ENCODE measurements at places on chromosomes 6 and 20.

GRCh38 chr6:168778201-168778600, 337.2 kb downstream of the SMOC2 start:
- no peak for DNase-seq

- no peak for DNase-seq
These were observed 391.2 kb upstream of the MAP3K7 start for GRCh38 chr6:90978046-90978445.

- no peak for DNase-seq
These were observed 92.5 kb downstream of the SESN1 start for GRCh38 chr6:109002051-109002697.

- DNase-seq, result peak; percentile 76
These were observed 16.5 kb downstream of the ACTR5 start for GRCh38 chr20:38764567-38765318.

DNA sequence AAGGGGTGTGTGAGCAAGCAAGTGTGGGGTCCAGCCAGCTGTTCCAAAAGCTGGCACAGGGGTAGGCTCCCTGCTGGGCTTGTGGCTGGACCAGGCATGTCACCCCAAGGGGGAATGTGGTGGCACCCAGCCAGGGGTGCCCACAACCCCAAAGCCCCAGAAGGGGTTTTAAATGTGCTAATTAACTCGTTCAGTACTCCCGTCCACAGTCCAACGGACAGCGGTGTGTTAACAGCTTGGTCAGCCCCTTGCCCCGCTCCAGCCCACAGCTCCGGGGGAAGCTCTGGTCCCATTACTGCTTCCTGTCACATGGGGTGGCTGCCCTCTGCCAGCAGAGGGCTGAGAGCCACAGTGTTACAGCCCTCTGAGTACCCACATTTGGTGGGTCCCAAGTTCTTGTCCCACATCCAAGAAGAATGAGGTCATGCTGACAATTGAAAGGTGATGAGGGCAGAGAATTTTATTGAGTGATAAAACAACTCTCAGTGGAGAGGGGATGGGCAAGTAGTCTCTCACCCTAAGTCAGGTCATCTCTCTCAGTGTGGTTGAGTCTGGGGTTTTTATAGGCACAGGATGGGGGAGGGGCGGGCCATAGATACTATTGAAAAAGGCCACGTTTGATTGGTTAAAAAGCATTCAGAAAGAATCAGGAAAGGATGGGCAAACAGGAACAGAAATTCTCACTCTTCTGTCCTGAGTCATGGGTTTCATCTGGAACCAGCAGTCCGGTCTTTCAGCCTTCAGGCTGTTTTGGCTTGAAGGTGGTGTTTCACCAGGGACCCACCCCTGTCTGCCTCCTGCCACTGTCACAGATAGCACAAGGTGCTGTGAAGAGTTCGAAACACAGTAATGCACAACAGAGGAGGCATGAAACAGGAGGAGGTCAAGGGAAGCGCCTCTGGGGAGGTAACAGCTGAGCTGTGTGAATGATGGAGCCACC, 238.5 kb downstream of the NFATC2 start:
- DNase-seq, result no peak

DNA sequence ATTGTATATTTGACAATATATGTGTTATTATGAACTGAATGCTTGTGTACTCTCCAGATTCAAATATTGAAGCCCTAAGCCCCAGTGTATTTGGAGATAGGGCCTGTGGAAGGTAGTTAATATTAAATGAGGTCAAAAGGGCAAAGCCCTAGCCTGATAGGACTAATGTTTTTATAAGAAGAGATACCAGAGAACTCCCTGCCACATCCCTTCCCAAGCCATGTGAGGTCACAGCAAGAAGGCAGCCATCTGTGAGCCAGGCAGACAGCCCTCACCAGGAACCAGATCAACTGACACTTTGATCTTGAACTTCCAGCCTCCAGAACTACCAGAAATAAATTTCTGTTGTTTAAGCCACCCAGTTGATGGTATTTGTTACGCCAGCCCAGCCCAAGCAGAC, 36.4 kb upstream of the FBXL4 start:
- DNase-seq, result no peak

GRCh38 chr6:2658788-2659187, 91.9 kb downstream of the MYLK4 start:
- peak; percentile 62 for DNase-seq

DNA sequence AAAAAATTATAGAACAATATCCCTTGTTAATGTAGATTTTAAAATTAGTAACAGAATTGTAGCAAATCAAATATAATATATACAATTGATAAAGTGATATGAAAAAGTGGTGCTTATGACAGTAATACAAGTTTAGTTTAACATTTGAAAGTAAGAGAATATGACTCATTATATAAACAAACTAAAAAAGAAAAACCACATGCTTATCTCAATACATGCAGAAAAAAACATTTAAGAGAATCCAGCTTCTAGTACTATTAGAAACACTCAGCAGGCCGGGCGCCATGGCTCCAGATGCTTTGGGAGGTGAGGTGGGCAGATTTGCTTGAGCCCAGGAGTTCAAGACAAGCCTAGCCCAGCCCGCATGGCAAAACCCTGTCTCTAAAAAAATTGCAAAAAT, 60.7 kb upstream of the LAMA2 start:
- no peak for DNase-seq

- DNase-seq, result no peak
These were observed 105.1 kb downstream of the MKKS start for GRCh38 chr20:10328897-10329255.

- peak; percentile 95 for DNase-seq
These were observed 60.0 kb upstream of the BTN3A2 start for GRCh38 chr6:26304797-26305640.

GRCh38 chr6:9468277-9468676, 946.6 kb downstream of the TFAP2A start:
- no peak for DNase-seq

DNA sequence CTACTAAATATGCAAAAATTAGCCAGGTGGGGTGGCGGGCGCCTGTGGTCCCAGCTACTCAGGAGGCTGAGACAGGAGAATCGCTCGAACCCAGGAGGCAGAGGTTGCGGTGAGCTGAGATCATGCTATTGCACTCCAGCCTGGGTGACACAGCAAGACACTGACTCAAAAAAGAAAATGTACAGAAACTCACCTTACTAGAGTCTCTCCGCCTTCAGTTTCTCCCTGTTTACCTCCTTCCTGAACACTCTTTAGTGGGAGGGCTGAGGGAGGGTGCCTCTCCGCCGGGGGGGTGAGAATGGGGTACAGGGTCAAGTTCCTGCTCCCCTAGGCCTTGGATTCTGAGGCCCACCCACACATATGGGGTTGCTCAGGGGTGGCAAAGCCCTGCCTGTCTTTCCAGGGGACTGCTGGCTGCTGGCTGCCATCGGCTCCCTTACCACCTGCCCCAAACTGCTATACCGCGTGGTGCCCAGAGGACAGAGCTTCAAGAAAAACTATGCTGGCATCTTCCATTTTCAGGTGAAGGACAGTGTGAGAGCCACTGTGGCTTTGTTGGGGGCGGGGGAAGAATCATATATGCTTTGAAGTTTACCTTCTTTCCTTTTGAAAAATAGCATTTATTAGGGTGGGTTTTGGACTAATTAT, 13.4 kb downstream of the CAPN11 start:
- no peak for DNase-seq

GRCh38 chr6:53313784-53314400, 34.9 kb downstream of the ELOVL5 start:
- DNase-seq, result no peak

- DNase-seq, result no peak
These were observed 211.4 kb upstream of the ZFP64 start for GRCh38 chr20:52402950-52403349.

- no peak for DNase-seq
These were observed 585.3 kb upstream of the ARID1B start for GRCh38 chr6:156191895-156192294.

DNA sequence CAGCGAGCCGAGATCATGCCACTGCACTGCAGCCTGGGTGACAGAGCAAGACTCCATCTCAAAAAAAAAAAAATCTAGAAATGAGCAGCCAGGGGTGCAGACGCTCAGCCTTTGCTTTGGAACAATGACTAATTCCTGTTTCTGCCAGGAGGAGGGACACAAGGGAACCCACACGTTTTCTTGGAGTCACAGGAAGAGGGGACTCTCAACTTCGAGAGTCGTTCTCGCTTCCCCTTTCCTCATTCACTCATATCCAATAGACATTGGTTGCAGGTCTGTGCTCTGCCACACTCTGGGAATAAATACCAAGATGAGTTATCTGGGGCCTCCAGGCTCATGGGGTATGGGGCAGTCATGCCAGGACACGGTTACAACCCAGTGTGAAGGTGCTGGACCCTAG, 91.5 kb upstream of the RREB1 start:
- peak; percentile 85 for DNase-seq

GRCh38 chr20:9179867-9180266, 111.0 kb downstream of the PLCB4 start:
- no peak for DNase-seq

- no peak for DNase-seq
These were observed 149.5 kb downstream of the TMEM242 start for GRCh38 chr6:157173776-157174175.

DNA sequence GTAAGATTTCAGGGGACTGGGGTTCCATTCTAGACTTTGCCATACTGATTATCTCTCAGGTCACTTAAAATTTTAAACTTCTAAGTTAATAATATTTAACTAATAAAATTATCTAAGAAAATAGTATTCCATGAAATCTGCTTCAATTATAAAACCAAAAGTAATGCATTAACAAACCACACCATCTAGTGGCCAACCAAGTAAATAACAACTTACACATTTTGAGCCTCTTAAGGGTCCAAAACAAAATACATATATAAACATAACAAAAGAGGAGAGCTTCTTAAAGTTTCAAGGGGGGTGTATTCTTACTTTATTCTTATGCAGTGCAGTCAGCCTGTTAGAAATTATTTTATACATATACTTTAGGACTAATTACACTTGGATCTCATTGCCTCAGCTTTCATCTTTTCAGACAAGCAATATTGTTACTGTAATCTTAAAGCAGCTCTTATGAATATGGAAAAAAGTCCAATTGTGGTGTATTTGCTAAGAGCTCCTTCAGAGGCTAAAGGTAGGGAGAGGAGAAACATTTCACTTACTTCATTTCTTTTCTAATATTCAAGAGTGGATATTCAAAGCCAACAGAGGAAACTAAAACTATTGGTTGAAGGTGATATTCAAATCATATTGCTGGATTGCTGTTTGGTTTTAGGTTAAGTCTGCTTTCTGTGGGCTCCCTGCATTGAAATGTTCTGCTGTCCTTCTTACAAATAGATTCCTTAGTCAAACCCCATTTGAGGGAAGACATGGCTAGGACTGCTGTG, 199.7 kb upstream of the SIM1 start:
- DNase-seq, result no peak

GRCh38 chr6:52515219-52515960, 61.5 kb downstream of the TRAM2 start:
- DNase-seq, result peak; percentile 54

- no peak for DNase-seq
These were observed 10.5 kb upstream of the SCUBE3 start for GRCh38 chr6:35203152-35203670.

DNA sequence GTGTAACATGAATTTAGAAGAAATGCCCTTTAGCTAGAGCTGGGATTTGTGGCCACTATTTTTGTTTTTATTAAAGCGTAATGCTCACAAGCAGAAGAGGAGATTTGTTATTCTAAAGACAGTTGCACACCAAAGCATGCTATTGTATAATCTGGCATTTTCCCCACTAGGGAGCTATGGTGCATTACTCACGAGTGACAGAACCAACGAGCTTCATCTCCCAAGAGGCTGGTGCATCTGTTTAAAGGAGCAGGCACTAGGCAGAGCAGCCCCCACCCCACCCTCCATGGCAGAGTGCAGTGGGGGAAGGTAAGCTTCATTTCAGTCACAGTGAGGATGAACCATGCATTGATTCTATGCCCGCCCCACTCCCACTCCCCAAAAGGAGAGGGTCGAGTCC, 287.3 kb upstream of the TSHZ2 start:
- DNase-seq, result no peak

- no peak for DNase-seq
These were observed 455.1 kb downstream of the CDC5L start for GRCh38 chr6:44842616-44843015.

GRCh38 chr20:45970646-45971424, 1.2 kb downstream of the ZNF335 start:
- no peak for DNase-seq

DNA sequence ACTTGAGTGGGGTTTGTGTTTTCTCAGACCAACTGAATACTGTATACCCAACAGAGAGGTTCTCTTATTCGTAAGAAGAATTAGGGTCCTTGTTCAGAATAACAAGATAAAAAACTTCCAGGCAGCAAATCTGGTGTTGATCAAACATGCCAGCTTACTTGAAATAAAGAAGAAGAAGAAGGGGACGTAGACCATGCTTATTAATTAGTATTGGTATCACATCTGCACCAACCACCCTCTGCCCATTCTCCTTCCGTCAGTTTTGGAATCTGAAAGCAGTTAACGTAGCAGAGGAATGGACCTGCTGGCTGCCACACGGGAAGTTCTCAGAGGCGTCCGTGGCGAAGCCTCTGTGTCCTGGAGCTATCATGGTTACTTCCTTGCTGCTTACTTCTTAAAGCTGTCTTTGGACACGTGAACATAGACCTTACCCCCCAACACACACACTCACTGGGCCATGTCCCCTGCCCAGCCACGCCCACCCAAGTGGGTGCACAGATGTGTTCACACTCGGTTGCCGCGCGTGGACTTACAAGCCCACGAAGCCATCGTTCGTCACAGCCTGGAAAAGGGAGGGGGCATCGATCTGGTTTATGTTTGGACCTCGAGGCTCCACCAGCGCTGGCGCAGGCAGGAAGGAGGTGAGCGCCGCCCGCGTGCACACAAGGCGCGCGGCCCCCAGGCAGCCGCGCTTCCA, 4.1 kb upstream of the DLL1 start:
- DNase-seq, result no peak

- no peak for DNase-seq
These were observed 44.6 kb downstream of the STXBP5 start for GRCh38 chr6:147248859-147249258.

- no peak for DNase-seq
These were observed 62.4 kb downstream of the AIG1 start for GRCh38 chr6:143123081-143123480.

GRCh38 chr6:156949376-156949775, 172.2 kb downstream of the ARID1B start:
- DNase-seq, result no peak

- peak; percentile 50 for DNase-seq
These were observed 35.0 kb downstream of the ARMC2 start for GRCh38 chr6:108883172-108883571.

GRCh38 chr6:155341130-155341828, 27.0 kb upstream of the TFB1M start:
- peak; percentile 69 for DNase-seq
